Testis (tissue), 5 donors: ENCODE measurements at places on chromosomes 13 and 19. TPM values are rescaled to one million over a fixed set of nuclear protein-coding genes. Genes with fewer than 3 reads are reported as not detected.

DNA sequence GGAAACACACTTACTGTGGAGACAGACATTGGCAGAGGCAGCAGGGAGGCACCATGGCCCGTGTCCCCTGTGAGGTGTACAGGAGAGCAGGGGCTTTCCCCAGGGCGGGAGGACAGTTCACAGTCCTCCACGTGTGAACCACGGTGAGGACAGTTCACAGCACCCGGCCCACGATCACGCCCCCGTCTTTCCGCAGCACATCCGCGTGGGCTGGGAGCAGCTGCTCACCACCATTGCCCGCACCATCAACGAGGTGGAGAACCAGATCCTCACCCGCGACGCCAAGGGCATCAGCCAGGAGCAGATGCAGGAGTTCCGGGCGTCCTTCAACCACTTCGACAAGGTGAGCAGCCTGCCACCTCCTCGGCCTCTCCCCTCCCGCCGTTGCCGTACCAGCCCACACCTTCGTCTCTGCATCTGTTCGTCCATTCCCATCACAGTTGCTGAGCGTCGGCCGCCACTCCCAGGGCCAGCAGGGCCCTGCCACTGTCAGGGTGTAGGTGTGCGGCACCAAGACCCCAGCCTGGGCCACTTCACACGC lies 17.4 kb downstream of the CAPN12 start:
- no peak for DNase-seq

GRCh38 chr19:53365899-53366493 lies 491 bp downstream of the ZNF525 start:
- DNase-seq = no peak

GRCh38 chr13:90455067-90455466 lies 892.4 kb upstream of the MIR17HG start:
- no peak for DNase-seq

DNA sequence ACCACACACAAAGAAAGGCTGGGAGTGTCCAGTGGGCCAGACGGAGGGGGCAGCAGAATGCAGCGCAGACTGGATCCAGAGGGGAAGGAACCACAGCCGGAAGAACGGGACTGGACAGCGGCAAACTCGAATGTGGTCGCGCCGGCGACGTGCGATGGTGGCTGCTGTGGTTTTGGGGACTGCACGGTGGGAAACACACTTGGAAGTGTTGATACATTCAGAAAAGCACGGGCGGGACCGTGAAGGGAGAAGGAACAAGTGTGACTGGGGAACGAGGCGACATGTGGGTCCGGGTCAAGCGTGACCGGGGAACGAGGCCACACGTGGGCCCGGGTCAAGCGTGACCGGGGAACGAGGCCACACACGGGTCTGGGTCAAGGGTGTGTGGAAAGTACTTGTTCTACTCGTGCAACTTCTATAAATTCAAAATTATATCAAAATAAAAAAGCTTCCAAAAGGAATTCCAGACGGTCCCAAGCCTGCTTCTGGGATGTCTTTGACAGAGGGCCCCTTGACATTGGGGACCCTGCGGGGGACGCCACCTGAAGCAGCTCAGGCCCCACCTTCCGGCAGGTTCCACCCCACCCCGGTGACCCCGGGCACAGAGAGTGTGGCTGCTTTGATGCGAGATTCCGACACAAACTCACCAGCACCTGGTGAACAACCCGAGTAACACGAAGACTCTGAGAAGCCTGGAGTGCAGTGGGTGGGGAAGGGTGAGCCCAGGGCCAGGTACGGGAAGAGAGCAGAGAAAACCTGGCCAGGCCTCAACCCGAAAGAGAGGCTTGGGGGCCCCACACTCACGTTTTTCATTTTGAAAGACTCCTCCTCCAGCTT lies 25.1 kb upstream of the C13orf46 start:
- no peak for DNase-seq

- DNase-seq = no peak
Observed at GRCh38 chr19:40219721-40220276, 1.6 kb upstream of the TTC9B start.

- no peak for DNase-seq
Observed at GRCh38 chr13:77907666-77908341, 10.8 kb downstream of the EDNRB start.

DNA sequence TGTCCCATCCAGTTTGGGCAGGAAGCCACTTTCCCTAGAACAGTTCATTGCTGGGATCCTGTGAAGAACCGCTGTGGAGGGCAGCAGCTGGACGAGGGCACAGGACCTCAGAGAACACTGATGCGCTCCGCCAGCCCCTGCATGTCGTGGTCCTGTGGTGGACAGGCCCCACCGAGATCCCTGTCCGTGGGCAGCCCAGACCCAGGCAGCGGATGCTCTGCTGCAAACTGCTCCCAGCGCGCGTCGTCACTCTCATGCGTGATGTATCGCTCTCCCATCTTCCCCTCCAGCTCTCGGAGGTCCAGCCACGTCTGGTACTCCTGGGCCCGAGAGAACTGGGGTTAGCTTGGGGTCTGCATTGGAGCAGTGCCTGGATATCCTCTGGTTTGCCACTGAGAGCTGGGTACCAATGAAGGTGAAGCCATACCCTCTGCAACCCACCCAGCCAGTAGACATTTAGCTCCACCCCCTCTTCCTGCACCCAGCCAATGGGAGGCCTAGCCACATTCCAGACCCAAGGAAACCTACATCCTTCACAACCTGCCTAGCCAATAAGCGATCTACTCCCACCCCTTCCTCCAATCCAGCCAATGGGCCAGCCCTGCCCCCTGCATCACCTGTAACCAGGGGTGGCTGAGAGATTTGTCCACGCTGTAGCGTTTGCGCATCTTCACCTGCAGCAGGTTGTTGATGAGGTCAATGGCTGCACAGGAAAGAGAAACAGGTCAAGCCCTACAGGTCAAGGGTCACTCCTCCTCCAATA lies 13.6 kb upstream of the DACT3 start:
- peak; percentile 71 for DNase-seq

DNA sequence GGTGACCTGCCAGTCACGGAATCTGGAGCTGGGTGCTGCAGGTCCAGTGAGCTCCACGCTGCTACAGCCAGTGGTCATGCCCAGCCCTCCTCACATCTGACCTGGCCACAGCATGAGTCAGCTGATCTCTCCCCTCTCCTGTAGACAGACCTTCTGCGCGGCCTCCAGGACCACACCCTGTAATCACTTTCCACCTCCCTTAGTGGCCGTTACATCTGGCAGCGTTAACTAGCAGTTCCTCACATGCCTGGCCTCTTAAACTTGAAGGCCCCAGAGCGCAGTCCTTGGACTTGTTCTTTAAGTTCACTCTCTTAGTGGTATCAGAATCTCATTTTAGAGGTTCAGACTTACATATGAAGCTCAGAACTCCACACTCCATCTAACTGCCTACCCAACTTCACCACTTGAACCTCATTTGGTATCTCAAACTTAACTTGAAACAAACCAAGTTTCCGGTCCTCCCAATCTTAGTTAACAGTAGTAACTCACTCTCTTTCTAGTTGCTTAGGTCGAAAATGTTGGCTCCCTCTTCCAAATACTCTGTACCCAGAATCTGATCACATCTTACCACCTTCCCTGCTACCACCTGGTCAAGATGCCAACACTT lies 22.7 kb downstream of the MIPEP start:
- DNase-seq = no peak

DNA sequence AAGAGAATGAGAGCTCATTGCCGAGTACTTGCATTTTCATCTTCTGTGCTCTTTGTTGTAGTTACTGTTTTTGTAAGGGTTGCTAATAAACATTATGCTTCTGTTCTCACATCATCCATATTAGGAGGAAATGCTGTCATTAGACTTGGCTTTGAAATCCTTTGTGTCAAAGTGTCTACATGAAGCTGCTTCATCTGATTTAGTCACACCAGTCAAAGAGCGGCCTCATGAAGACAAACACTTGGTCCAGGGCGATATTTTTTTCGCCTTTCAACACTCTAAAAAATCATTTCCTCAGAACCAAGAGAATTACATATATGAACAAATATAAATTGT lies 105.0 kb downstream of the SPRY2 start:
- DNase-seq = no peak

DNA sequence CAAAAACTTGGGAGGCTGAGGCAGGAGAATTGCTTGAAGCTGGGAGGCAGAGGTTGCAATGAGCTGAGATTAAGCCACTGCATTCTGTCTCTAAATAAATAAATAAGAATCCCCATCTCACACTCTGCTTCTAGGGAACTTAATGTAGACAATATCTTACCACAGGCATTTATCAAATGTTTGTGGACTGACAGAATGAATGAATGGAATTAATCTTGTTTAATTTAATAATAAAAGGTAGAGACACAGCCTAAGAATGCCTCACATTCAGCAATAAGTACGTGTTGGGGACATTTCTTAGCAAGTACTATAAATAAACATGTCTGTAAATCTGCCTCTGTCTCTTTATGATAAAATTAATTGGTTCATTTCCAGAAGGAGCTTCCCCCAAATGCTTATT lies 36.2 kb upstream of the RBM26 start:
- DNase-seq = no peak

DNA sequence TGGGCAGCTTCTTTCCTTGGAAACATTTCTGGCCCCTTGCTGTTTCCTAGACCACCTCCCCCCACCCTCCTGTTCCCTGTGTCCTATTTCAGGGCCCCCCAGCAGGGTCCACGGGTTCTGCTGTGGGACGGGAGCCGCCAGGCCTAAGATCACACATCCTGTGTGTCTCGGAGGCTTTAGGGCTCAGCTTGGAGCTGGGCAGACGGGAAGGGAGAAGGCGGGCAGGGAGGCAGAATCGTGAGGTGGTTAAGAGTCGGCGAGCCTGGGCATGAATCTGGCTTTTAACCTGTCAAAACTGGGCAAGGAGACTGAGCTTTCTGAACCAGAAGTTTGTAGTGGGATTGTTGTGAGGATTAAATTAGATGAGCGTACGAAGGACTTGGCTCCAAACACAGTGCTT lies 4.8 kb downstream of the KCNC3 start:
- DNase-seq = no peak

GRCh38 chr13:66845393-66845792 lies 384.7 kb downstream of the PCDH9 start:
- DNase-seq = no peak

DNA sequence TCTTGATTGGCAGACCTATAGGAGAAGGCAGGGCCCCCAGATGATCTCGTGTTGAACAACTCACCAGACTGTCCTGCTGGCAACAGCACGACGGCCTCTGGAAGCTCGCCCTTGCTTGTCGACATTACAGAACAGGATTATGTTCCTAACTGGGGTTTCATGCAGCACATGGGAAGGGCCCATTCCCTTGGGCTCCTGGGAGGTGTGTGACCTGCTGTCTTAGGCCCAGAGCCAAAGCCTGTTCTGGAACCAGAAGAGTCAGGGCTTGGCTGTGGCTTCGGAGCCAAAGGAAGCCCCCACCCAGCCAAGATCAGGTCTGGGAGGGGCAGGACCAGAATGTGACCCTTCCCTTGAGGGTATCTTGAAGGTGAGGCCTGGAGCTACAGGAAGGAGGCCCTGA lies 36.9 kb downstream of the RGCC start:
- DNase-seq = no peak

GRCh38 chr13:90696656-90697055 lies 650.8 kb upstream of the MIR17HG start:
- no peak for DNase-seq

DNA sequence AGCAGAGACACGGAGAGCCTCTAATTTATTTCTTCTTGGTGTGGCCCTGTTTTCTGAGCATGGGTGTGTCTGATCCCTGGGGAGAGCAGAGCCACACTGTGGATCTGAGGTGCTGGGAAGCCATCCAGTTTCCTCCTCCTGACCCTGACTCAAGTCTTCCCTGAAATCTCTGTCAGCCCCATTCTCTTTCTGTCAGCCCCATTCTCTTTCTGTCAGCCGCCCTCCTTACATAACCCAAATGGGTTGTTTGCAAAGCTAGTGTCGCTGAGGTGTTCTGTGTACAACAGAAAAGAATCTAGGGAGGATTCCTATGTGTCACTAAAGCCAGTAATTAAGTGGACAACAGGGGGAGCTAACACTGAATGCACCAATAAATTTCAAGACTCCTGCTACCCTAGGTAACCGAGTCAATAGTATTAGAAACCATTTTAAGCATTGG lies 50.2 kb downstream of the LRCH1 start:
- DNase-seq = no peak

SRRM5 gene
- 8.4 TPM for total RNA-seq

CTXN1 gene
- 40.1 TPM for total RNA-seq

KCTD4 gene
- not detected for total RNA-seq

FGF21 gene
- total RNA-seq = not detected

SPRED3 gene
- total RNA-seq = 2.2 TPM

KATNAL1 gene
- 19.0 TPM for total RNA-seq

NKPD1 gene
- total RNA-seq = 4.2 TPM

SMIM44 gene
- not detected for total RNA-seq

RDH8 gene
- 1.7 TPM for total RNA-seq
